ENCODE measurements at places on chromosomes 12 and 14. TPM values are rescaled to one million over a fixed set of nuclear protein-coding genes. Genes with fewer than 3 reads are reported as not detected.
A peak's percentile ranks its signal among the peaks of the same experiment; 100 is the strongest.

- no peaks in the 10 kb centered on the region for H3K4me1 ChIP-seq
- no peaks in the 10 kb centered on the region for H3K27me3 ChIP-seq
- peak; percentile 7 for DNase-seq
- H3K4me3 ChIP-seq: no peak overlapping the region
Observed at GRCh38 chr14:103178521-103178920, 55.3 kb downstream of the TNFAIP2 start.

DNA sequence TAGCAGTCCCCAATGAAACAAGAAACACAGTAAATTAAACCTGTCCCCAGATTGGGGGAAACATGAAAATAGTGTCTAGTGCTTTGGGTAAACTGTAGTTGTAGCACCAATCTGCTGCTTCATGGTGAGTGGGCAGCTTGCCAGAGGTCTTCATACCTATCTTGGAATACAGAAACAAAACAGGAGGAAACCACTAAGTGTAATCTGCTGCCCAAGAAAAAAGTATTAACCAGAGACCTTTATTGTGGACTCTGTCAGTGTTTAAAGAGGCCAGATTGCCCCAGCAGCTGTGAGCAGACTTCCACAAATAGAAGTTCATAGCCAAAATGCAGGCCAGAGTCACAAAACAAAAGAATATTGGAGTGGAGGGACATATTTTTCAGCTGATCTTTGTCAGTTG, 2.3 kb downstream of the ISCU start:
- peaks cover 39% of the 10 kb centered on the region for H3K4me1 ChIP-seq
- H3K27ac ChIP-seq: peak overlapping the region; percentile 96
- peaks cover 50% of the 10 kb centered on the region for H3K36me3 ChIP-seq

DNA sequence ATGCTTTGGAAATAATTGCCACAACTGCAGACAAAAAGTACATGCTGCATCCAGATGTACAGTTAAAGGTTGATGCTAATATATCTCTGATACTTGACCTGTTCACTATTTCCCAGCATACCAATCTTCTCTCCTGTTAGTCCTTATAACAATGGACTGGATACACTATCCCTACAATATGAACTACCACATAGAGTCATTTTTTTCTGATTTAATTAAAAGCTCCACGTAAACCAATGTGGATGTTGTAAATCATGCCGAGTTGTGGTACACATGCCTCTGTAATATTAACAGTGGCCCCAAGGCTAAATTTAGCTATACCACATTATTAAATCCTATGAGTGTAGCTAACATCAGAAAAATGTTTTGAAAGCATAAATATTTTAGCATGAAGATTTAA, 469.1 kb upstream of the RPL10L start:
- no peak overlapping the region for H3K4me3 ChIP-seq
- no peak for DNase-seq
- no peaks in the 10 kb centered on the region for H3K27me3 ChIP-seq
- H3K4me1 ChIP-seq: no peaks in the 10 kb centered on the region
- no peak overlapping the region for H3K27ac ChIP-seq
- no peaks in the 10 kb centered on the region for H3K36me3 ChIP-seq

DNA sequence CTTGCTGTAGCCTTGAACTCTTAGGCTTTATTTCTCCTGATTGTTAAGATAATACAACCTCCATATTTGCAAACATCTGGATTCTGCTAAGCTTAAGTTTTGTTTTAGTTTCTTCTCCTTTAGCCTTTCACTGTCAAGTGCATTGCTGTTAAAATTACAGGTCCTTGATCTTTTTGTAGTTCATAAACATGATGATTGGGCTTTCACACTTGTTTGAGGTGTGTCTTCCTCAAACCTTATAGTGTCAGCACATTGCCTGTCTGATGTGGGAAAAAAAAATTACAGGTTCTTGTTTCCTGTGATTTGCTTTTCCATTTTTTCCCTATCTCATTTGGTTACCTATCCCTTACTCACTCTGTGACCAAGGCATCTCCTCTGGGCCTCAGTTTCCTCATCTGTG, 59.2 kb downstream of the BICDL1 start:
- DNase-seq: no peak
- no peak overlapping the region for H3K27ac ChIP-seq
- no peaks in the 10 kb centered on the region for H3K4me1 ChIP-seq
- H3K36me3 ChIP-seq: no peaks in the 10 kb centered on the region

DNA sequence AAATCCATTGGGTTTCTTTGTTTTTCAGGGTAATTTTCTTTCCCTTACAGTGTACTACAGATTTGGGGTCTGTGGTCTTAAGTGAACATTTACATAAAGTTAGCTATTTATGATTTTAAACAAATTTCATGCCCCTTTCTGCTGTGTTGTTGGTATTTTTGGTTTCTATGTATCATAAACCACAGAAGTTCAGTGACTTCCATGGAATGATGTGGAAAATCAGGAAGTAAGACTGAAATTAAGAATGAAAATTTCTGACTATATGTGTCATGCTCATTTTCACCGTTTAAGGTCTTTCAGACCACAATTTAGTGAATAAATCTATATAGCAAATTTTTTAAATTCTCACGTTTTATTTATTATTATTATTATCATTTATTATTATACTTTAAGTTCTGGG, 31.7 kb downstream of the ETV6 start:
- no peak overlapping the region for H3K4me3 ChIP-seq
- DNase-seq: no peak
- no peaks in the 10 kb centered on the region for H3K4me1 ChIP-seq
- no peaks in the 10 kb centered on the region for H3K27me3 ChIP-seq
- no peaks in the 10 kb centered on the region for H3K36me3 ChIP-seq

DNA sequence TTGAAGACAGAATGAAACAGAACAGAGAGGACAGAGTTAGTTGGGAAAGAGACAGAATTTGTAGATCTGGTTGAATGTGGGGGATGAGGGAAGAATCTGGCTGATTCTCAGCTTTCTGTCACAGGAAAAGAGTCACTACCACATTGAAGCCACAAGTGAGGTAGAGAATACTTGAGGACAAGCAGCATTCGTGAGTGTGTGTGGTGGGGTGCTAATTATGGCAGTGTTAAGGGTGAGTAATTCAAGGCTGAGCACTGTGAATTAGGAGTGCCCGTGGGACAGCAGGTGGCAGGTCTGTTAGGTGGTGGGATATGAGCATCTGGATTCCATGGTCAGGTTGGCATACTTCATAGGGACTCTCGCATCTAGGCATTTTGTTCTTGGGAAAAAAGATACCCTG, 347.4 kb upstream of the PRICKLE1 start:
- DNase-seq: no peak
- peaks cover 12% of the 10 kb centered on the region for H3K4me1 ChIP-seq
- H3K4me3 ChIP-seq: no peak overlapping the region
- H3K36me3 ChIP-seq: no peaks in the 10 kb centered on the region

- H3K4me3 ChIP-seq: no peak overlapping the region
- H3K36me3 ChIP-seq: no peaks in the 10 kb centered on the region
- H3K27me3 ChIP-seq: no peaks in the 10 kb centered on the region
- H3K27ac ChIP-seq: no peak overlapping the region
- H3K4me1 ChIP-seq: no peaks in the 10 kb centered on the region
- DNase-seq: no peak
Observed at GRCh38 chr14:89198544-89199329, 218.3 kb downstream of the FOXN3 start.

DNA sequence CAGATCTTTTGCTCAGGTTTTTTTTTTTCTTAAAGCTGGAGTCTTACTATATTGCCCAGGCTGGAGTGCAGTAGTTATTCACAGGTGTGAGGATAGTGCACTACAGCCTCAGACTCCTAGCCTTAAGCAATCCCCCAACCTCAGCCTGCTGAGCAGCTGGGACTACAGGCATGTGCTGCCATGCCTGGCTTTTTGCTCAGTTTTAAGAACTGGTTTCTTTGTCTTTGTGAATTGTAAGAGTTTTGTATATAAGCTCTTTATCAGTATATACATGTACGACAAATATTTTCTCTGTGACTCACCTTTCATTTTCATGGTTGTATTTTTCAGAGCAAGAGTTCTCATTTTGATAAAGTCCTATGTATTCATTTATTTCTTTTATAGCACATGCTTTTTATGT, 33.3 kb upstream of the C2CD5 start:
- no peak overlapping the region for H3K27ac ChIP-seq
- H3K4me1 ChIP-seq: no peaks in the 10 kb centered on the region
- H3K36me3 ChIP-seq: no peaks in the 10 kb centered on the region
- no peak for DNase-seq
- no peak overlapping the region for H3K4me3 ChIP-seq

DNA sequence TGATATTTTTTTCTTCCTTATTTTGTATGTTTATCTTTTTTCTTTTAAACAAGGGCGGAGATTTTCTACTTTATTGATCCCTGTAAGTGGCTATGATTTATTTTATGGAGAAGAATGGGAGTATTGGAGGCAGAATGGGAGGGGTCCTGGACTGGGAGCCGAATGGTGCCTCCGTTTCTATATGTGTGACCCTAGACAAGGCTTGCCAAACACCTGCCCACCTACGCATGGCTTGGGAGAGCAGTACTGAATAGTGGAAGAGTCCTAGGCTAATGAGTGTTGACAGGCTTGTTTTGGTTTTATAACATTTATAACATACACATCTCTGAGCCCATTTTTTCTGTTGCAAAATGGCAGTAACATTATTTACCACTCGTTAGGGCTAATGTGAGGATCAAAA, 29.0 kb downstream of the STK38L start:
- H3K27me3 ChIP-seq: no peaks in the 10 kb centered on the region
- peak overlapping the region; percentile 47 for H3K27ac ChIP-seq
- DNase-seq: no peak
- H3K4me3 ChIP-seq: no peak overlapping the region

GRCh38 chr14:53180272-53181221, 27.4 kb upstream of the DDHD1 start:
- no peaks in the 10 kb centered on the region for H3K4me1 ChIP-seq
- no peak overlapping the region for H3K27ac ChIP-seq
- no peaks in the 10 kb centered on the region for H3K36me3 ChIP-seq
- no peak overlapping the region for H3K4me3 ChIP-seq
- DNase-seq: no peak
- H3K27me3 ChIP-seq: no peaks in the 10 kb centered on the region

DNA sequence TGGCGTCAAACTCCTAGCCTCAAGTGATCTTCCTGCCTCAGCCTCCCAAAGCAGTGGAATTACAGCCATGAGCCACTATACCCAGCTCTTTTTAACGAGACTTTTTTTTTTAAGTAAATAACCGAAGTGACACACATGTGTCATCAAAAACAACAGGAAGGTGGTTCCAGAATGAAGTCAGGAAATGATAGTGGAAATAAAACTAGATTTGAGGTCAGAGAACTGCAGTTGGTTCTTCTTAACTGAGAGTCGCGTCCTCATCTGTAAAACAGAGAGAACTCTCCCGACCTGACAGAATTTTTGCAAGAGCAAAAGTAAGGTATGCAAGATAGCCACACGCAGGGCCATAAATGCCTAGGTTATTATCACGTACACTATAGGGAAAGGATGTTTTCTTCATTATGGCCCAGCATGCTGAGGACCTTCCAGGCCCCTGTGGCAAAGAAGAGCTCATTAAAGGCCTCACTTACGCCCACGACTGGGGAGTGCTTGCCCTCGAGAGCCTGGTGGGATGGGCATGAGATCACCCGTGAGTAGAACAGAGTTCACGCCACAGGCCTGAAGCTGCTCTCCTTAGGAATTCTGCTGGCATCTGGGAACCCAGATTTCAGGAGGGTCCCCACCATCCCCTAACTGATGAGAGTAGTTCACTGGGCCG, 67.2 kb downstream of the SCARB1 start:
- no peak overlapping the region for H3K4me3 ChIP-seq
- no peaks in the 10 kb centered on the region for H3K27me3 ChIP-seq
- no peak for DNase-seq
- no peak overlapping the region for H3K27ac ChIP-seq
- H3K36me3 ChIP-seq: no peaks in the 10 kb centered on the region

- no peak overlapping the region for H3K27ac ChIP-seq
- DNase-seq: no peak
- no peak overlapping the region for H3K4me3 ChIP-seq
- H3K36me3 ChIP-seq: no peaks in the 10 kb centered on the region
- peaks cover 30% of the 10 kb centered on the region for H3K4me1 ChIP-seq
Observed at GRCh38 chr12:104058802-104059201, 5.5 kb upstream of the HCFC2 start.

DNA sequence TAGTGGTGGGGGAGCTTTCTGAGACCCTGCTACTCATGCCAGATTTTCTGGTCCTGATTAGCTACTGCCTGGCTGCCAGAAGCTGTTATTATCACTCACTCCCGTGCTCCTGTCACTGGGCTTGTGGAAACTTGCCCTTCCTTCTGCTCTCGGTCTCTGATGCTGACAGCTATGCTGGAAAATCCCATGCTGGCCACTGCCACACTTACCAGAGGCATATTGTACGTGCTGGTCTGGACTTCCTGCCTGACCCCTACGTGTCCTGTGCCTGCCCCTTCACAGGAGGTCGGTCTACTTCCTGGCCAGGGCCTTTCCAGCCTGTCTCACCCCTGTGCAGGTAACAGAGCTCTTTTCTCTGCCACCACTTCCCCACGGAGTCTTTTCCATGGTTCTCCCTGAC, 149.4 kb upstream of the PLEKHG7 start:
- H3K4me3 ChIP-seq: no peak overlapping the region
- H3K27ac ChIP-seq: peak overlapping the region; percentile 44

GRCh38 chr14:101217080-101217463, 313.6 kb upstream of the RTL1 start:
- H3K4me3 ChIP-seq: no peak overlapping the region
- no peaks in the 10 kb centered on the region for H3K4me1 ChIP-seq
- no peaks in the 10 kb centered on the region for H3K36me3 ChIP-seq

DNA sequence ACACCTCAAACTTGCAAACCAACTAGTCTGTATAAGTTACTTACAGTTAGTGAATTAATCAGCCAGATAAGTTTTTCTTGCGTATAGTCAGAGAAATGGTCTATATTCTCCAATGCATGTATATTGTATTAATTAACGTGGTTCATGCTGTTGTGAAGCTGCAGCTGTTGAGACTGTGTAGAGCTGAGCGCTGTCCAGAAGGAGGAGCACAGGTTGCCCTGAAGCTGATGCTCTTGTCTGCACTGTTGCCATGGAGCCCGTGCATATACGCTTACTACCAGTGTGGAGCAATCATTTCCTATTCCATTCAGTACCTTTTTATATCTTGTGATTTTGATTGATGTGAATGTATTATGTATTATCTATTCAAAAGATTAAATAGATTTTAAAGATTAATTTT, 74.3 kb upstream of the ARID2 start:
- no peak overlapping the region for H3K4me3 ChIP-seq
- H3K27me3 ChIP-seq: no peaks in the 10 kb centered on the region
- no peaks in the 10 kb centered on the region for H3K36me3 ChIP-seq
- H3K27ac ChIP-seq: no peak overlapping the region

The LRFN5 gene
- total RNA-seq: 6.1 TPM

The CLEC2B gene
- 7.2 TPM for total RNA-seq

The RNU4-1 gene
- under 0.01 TPM for total RNA-seq

The FAR2 gene
- 13.0 TPM for total RNA-seq

The SIX1 gene
- 0.71 TPM for total RNA-seq

The PCK2 gene
- 12.2 TPM for total RNA-seq

Measured in sigmoid colon (tissue), 7 donors.